ENCODE measurements at places on chromosomes 13 and 19.

DNA sequence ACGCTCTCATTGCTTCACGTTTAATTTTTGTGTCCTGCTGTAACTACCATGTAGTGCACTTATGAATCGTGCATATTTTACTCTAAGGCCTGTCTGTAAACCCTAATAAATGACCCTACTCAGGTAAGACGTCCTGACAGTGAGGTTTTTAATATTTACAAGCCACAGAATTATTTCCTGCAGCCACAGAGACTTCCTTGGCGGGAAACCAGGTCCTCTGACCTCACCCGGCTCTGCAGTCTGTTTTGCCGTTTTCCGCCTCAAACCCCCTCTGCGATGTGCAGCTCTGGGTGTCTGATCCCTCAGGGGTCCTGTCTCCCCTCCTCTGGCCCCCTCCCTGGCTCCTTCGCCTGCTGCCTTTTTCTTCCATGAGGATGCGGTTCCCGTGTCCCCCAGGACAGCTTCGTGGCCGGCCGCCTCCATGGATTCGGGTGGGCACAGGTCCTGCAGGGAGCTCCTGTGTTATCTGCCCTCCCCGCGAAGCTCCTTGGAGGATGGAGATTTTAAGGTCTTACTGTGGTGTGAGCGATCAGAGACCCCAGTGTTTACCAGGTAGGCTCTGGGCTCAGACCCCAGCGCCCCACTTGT is 66.3 kb downstream of the MCF2L start:
- no peak for DNase-seq

- no peak for DNase-seq
These were observed 7.9 kb upstream of the PEAK3 start for GRCh38 chr19:2289714-2290435.

- DNase-seq: peak; percentile 39
These were observed 33.0 kb downstream of the CRYL1 start for GRCh38 chr13:20492641-20493040.

- DNase-seq: no peak
These were observed 2.4 kb downstream of the ELAVL3 start for GRCh38 chr19:11478167-11479089.

GRCh38 chr19:5080030-5080654 is 111.2 kb downstream of the KDM4B start:
- peak; percentile 88 for DNase-seq

DNA sequence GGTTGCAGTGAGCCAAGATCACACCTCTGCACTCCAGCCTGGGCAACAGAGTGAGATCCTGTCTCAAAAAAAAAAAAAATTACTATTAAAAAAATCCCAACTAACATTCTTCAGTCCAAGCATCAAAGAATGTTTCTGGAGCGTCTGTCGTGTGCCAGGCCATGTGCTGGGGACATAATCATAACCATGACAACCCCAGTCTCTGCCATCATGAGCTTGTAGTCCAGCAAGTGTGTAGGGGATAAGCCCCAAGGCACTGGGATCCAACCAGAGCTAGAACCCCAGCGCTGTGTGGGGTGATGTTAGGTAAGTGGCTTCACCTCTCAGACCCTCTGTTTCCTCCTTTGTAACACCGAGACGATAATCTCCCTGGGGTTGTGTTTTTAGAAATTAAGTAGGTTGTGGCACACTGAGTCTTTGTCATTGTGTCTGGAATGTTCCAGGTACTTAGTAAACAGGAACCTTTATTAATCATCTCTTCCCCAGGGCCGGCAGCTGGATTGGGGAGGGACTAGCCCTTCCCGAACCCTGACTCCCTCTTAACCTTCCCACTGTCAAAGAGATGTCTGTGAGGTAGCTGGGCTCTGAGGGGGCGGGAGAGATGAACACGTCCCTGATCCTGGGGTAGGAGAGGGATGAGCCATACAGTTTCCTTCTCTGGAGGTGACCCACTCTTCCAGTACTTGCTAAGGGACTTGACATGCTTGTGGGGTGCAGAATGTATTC is 5.2 kb downstream of the ITPKC start:
- no peak for DNase-seq

DNA sequence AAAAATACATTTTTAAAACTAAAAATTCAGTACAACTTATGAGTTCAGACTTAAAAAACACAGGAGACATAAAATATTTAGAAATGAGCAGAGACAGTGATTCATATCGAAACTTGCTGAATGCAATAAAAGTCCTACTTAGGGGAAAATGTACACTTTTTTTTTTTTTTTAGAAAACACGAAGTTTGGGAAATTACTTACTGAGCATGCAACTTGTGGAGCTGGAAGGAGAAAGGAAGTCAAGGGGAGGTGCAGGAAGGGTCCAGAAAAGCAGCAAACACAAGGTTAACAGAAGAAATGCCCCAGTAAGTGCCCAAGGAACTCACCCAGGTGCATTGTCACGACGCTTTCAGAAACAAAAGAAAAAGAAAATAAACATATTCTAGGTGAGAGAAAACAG is 18.6 kb upstream of the LAIR1 start:
- DNase-seq: no peak

GRCh38 chr19:32195706-32196610 is 149.5 kb upstream of the ZNF507 start:
- no peak for DNase-seq

DNA sequence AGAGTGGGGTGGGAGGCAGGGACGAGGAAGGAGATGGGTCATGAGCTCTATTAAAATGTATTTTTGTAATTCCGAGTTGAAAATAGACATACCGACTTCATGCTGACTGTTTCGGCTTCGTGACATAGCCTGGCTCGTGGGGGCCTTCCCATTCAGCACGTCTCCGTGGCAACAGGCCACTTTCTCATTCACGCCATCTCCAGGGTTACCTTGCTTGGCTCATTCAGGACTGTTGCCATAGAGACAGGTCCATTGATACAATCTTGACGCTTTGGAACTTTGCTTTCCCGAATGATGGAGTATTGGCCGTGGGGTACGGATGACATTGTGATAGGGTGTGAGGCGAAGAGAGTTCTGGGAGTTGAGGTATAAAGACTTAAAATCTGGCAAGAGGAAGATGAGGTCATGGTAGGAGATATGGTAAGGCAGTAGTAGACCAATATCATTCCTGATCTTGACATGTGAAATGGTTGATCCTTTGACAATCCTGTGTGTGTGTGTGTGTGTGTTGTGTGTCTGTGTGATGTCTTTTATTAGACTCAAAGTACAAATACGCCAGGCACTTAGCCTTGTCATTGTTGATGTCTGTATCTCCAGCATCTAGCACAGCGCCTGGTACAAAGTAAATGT is 97.3 kb downstream of the CACNA1A start:
- DNase-seq: no peak

DNA sequence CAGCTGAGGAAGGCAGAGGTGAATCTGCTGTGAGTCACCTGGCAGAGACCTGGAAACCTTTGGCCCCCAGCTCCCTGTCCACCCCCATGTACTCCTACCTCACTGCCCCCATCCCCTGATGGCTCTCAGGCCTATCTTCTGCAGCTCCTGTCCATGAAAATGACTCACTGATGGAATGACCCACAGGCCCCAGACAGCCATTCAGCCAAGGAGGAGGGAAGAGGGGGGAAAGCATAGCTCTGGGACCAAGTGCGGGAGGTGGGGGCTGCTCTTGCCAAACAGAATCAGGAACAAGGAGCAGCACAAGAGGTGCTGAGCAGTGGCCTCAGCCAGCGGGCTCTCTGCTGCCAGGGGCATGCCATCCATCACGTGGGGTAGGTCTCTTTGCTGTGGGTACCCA is 111.4 kb upstream of the C1QTNF9B start:
- DNase-seq: no peak

DNA sequence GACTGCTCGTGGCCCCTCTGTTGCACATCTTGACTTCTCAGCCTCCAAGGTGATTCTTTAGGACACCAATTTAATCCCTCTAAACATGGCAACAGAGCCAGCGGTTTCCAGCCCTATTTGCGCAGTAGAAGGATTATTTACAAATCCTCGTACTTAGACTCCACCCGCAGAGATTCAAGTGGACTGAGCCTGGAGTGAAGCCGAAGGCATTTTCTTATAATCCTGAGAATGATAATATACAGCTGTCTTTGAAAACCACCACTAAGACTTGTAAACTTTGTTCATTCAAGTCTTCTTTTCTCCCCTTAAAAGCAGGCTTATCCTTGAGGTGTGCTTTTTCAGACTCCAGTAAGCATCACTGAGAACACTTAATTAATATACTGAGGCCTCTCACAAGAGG is 4.8 kb upstream of the DPRX start:
- no peak for DNase-seq

DNA sequence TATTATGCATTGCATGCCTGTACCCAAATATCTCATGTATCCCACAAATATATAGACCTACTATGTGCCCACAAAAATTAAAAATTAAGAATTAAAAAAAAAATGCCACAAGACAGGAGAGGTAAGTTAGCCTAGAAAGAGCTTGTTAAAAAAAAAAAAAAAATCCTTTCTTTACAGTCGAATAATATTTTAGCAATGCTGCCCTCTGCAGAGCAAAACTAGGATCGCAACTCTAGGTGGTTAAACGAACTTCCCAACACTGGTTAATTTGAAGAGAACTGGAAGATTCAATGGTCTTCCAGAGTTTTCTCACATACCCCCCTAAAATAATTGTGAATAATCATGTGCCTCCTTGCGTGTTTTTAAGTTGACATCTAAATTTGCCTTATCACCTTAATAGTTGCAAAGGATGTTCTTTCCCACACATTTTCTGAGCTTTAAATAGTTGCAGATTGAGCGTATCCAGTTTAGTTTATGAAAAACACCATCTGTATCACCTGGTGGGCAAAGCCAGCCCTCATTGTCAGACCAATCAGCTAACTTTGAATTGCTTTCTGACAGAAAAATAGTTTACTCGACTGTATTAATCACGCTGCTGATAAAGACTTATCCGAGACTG is 47.4 kb upstream of the RCBTB2 start:
- peak; percentile 3 for DNase-seq

DNA sequence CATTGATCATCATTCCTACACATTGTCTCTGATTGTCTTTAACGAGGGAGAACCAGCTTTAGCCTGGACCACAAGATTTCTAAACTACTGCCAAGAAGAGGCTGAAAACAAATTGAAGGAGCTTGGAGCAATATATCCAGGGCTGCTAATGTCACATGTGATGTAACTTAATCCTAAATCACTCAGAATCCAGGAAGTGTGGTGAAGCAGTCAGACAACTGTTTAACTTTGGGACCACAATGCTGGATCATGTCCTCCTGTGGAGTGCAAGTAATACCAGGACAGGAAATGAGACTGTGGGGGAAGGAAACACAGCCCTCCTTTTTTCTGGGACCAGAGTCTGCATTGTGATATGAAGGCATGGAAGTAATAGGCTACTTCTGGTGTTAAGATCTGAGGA is 430.2 kb downstream of the KCTD12 start:
- DNase-seq: no peak

DNA sequence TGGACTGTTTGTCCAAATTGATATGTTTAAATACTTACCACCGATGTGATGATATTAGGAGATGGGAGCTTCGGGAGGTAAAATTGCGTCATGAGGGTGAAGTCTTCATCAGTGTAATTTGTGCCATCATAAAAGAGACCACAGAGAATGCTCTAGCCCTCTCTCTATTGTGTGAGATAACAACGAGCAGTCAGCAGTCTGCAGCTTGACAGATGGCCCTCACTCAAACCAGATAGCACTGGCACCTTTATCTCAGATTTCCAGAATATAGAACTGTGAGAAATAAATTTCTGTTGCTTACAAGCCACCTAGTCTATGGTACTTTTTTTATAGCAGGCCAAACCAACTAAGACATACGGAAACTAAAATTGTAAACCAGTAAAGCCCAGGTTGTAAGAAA is 1718.9 kb upstream of the MIR17HG start:
- no peak for DNase-seq

All from SHP77 (cell line).